Activated T-cell treated with anti-CD3 and anti-CD28 coated beads, Interleukin-2, amount 50 U/mL, for 4 hours (primary cell): ENCODE measurements at places on chromosomes 7 and 10. TPM values are rescaled to one million over a fixed set of nuclear protein-coding genes. Genes with fewer than 3 reads are reported as not detected.

DNA sequence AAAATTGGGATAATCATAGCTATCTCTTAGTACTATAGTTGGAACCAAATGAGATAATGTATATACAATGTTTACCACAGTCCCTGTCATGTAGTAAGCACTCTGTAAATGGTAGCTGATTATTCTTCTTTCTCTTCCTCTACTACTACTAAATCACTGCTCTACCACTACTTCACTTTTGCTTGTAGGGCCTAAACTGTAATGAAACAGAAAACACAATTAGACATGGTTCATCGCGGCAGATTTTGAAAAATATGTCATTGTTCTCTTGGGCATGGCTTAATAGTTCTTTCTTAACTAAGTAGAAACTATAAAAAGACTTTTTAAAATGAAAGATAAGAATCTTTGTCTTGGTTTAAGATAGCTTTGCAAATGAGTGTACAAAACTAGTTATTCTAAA is 34.9 kb downstream of the R3HCC1L start:
- no peak for DNase-seq

DNA sequence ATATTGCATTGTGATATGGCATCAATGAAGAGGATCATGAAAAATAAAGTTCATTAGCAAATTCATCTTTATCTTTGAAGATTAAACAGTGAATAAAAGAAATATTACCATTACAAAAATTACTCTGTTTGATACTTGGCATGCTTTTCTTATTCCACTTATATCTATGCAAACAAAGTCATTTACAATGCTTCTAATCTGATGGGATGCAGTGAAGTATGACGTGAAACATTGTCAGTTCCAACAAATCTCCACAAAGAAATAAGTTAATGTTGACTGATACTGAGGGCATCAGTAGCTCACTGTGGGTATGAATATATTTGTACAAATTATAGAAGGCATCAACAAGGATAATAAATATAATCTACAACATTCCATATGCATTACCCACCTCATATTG is 672.8 kb upstream of the POT1 start:
- DNase-seq: no peak

- DNase-seq: no peak
These were observed 109.0 kb downstream of the LRMDA start for GRCh38 chr10:75540357-75540966.

DNA sequence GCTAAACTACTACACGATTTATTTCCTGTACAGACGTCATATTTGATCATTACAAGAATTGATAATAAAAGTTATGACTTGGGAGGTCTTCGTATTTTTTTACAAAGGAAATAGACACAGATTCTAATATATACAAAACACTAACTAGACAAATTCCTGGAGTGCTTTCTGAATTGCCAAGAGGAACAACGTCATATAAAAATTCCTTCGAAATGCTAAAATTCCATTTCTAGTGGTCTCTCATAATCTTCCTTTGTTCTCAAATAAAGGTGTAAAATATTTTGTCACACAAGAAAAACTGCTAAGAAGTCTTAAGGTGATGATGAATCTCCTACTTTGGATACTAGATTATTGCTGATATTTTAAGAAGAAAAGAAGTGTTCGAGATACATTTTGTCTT is 85.4 kb downstream of the CDK6 start:
- no peak for DNase-seq

GRCh38 chr7:128738570-128739047 is 550 bp upstream of the CALU start:
- DNase-seq: peak; percentile 5

GRCh38 chr7:98250789-98251188 is 1.2 kb downstream of the TECPR1 start:
- DNase-seq: no peak

- no peak for DNase-seq
These were observed 18.4 kb downstream of the GNA12 start for GRCh38 chr7:2825559-2826227.

GRCh38 chr7:2200584-2200980 is 32.2 kb downstream of the MAD1L1 start:
- no peak for DNase-seq

DNA sequence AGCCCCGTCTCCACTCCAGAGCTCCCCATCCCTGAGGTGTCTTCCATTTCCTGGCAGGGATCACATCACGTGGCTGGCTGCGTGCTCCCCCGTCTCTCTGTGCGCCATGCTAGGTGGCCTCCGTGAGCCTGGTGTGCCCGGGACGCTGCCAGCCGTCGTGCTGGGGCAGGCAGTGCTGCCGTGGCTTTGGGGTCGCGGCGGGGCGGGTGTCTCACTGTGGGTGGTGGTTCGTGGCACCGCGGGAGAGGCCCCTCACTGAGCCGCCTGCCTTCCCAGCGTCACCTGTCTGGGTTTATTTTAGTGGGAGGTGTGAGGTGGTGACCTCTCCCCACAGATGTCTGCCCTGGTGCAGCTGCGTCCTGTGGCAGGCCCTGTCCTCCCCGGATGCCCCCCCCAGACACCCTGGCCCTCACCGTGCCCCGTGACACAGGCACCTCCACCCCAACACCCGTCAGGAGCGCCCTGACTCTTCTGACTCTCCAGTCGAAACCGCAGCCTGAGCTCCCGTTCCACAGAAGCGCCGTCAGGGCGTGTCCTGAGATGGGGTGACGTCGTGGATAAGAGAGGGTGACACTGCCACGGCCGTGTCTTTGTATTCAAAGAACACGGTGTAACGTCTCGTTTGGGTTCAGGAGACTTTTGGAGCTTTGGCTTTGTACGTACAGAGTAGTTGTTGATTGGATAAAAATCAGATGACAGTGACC is 18.0 kb downstream of the GET4 start:
- no peak for DNase-seq

DNA sequence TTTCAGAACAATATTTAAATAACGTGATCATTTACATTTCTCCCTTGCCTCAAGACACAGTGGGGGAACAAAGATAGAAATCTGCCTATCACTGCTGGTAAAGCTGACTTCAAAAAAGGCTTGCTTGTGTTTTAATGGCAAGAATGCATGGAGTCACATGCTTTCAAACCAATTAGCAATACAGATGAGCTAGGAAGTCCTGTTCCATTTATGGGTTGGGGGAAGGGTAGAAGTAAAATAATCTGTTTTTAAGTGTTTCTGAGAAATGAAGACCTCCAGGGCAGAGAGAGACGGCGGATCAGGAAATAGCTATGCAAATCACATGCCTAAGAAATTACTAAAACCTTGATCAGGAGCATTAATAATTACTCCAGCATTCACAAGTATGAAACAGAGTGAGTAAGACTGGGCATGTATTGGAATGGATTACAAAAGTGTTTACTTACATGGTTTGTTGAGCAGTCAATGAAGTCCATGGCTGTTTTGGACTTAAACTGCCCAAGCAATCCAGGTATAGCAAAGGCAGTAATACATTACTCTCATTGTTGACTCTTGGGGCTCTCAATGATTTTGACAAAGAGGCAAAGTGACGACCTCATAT is 142.0 kb downstream of the ARID5B start:
- no peak for DNase-seq

- DNase-seq: peak; percentile 29
These were observed 14.7 kb downstream of the CDNF start for GRCh38 chr10:14822879-14823755.

DNA sequence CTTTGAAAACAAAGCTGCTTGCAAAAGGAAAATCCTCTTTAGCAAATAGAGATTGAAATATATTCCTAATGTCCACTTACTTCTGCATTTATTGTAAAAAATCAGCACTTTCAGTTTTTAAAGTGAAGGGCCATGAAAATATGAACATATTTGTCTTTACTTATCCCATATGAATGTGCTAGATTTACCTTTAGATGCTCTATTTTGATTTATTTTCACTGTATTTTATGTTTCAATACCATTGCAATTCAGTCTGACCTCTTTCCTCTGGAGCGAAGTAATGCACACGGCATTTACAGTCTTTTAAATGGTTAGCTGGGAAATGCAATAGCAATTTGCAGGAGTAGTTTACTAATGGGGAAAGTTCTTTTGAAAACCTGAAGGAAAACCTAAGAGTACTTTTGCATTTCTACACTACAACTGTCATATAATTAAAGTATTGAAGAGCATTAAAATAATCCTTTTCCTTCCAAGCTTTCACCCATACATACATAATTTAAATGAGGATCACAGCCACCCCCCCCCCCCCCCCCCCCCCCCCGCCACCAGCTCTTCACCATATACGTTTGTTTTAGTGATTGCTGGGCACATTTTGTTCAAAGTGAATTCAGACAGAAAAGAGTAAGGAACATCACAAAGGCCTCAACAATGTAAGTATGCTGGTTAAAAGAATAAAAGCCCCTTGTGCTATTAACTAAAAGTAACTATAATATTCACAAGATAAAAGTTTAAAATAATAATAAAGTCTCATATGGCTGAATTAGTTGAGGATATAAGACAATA is 3.5 kb downstream of the SKIDA1 start:
- no peak for DNase-seq

The GBX1 gene
- total RNA-seq: not detected

The FRAT2 gene
- 9.9 TPM for total RNA-seq

The SFTPD gene
- total RNA-seq: 0.33 TPM

The INMT gene
- 0.25 TPM for total RNA-seq

The HKDC1 gene
- 0.05 TPM for total RNA-seq

The PRKAR2B gene
- total RNA-seq: 0.58 TPM

The RNF148 gene
- not detected for total RNA-seq
